ENCODE measurements at places on chromosomes 3 and 15.

DNA sequence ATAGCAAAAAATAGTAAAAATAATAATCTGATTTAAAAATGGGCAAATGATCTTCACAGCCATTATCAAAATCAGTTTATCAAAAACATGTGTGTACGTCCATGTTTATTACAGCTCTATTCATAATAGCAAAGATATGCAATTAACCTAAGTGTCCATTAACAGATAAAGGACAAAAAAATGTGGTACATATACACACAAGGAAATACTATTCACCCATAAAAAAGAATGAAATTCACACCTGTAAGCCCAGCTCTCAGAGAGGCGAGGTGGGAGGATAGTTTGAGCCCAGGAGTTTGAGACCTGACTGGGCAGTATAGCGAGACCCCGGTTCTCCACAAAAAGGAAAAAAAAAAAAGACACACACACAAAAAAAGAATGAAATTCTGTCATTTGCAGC, 82.6 kb upstream of the PPIB start:
- DNase-seq, result no peak

- no peak for DNase-seq
These were observed 366.7 kb downstream of the MAGI1 start for GRCh38 chr3:65672061-65672460.

DNA sequence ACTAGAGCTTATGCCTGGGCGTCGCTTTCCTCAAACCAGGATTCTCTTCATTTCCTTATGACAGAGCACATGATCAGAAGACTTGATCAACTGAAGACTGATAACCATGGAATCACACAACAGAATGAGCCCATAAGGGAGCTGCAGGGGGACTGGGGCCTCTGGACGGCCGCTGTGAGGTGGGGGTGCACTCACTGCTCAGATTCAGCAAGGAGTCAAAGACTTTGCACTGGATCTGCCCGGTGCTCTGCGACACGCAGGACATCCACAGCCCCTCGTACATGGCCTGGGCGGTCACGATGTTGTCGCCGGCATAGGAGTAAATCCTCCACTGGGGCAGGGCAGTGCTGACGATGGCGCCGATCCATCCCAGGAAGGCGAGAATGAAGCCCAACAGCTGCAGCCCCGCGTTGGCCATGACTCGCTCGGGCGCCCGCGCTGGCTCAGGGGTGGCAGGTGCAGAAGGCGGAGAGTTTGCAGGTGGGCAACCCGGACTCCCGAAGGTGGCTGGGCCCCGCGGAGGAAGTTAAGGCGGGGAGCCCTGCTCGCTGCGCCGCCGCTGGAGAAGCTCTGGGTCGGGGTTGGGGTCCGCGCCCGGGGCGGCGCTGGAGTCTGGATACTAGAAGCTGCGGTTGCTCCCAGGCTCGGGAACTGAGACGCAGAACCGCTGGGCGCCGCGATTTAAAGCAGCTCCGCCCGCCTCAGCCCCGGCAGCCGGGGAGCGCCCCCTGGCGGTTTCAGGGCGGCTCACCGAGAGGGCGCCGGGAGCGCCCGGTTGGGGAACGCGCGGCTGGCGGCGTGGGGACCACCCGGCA, at the start of gene CLDN1:
Gene CLDN1 (minus strand): TSS at position 658 of the 815 bp plus-strand sequence. CDS start 240 bp downstream, at position 418.
- DNase-seq, result peak; percentile 88

DNA sequence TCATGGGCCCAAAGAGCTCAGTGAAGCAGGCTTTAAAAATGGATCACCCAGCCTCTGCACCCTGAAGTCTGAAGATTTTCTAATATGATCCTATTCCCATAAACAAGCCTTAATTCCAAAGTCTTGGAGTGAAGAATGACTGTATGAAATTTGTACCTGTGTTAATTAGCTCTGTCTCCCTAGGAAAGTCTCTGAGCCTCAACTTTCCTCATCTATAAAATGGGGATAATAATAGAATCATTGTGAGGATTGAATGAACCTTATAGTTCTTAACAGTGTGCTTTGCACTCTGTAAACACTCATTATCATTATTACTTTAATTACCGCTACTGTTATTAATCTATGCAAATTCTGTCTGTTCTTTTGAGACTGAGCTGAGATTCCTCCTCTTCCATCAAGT, 61.9 kb downstream of the CDAN1 start:
- no peak for DNase-seq

DNA sequence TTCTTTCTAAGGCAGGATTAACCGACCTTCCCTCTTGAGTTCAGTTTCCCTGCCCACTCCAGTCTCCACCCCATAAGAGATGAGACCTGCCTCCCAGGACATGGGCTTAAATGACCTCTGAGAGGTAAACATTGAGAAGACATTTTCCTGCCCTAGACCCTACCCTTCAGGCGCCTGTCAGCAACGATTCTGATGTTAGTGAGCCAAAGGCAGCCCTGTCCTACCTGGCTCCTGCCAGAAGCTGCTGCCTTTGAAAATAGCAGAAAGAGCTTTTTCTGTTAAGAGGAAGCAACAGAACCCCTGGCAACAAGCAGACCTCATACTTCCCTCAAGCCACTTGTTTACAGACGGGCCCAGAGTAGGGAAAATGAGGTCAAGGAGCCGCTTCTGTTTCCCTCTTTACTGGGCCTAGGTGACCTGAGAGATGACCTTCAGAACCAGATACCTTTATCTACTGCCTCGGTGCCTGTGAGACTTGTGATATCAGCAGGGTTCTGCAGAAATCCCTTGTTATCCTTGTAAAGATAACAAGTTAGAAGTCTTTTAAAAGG, 52.0 kb downstream of the CD200R1L start:
- no peak for DNase-seq

DNA sequence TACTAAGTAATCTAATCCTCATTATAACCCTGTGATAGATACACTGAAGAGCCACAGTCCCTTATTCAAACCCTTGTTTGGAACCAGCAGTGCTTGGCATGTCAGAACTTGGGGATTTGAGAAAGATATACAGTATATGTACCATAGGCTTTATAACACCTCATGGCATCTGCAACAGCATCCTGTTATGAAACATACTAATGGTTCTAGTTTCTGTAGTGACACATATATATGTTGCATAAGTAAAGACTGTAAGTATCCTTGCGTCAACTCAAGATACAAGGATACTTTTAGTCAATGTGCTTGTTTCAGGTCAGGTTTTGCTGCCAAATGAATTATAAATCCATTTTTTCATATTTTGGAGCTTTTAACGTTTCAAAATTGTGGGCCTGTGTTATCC, 58.5 kb downstream of the CCNL1 start:
- no peak for DNase-seq

DNA sequence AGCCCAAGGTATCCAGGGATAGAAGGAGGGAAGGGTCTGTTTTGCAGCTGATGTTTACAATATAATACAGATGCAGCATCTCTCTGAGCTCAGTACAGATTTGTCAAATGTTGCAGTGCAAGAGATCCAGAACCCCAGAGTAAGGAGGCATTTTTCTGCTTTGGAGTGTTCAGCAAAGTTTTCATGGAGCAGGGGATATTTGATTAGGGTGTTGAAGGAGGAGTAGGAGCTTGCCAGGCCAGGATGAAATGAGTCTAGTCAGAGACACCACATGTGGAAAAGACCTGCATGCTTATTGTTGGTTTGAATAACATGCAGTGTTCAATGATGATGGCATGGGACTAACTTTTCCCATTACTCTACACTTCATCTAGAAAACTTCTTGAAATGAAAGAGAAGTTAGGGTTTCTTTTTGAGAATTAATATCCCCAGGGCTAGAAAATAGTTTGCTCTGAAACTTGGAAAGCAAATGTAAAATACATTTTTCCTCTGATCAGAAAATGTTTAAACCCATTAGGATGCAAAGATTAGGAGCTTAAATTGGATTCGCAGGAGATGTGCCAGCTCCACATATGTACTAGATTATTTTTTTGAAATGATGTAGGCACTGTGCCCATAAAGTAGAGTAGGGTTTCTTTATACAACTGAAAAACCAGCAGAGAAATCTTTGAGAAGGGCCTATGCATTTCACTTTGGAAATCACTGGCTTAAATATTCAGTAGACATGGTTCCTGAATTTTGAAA, 243.8 kb downstream of the CACNA2D3 start:
- no peak for DNase-seq

- no peak for DNase-seq
These were observed 64.8 kb downstream of the OSTN start for GRCh38 chr3:191263850-191264249.

GRCh38 chr3:128549283-128550112, 56.5 kb upstream of the GATA2 start:
- DNase-seq, result no peak

DNA sequence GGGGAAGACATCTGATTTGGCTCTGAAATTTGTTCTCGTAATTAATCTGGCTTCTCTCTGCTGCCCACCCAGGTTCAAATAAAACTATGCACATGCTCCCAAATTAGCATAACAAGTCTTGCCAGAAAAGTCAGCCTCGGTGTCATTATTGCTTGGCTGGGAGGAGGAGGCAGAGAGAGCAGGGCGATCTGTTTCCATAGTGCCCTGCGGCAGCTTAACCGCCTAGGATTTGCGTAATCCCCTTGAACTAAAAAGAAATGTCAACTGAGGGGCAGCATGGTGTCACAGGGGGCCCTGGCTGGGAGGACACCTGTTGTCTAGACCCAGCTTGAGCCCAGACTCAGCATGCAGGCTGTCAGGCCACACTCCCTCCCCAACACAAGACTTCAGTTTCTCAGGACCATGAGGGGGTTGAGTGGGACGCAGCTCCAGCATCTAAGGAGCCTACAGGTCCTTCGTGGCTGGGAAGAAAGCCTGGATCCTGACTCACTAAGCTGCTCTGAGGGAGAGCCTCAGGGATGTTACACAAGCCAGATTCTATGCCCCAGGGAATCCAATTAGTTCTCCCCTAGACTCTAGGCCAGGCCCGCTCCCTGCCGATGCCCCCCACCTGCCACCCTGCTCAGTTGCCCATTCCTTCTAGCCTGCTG, 17.3 kb downstream of the MRPS11 start:
- DNase-seq, result no peak

- DNase-seq, result no peak
These were observed 12.1 kb downstream of the SACM1L start for GRCh38 chr3:45701172-45701867.

- no peak for DNase-seq
These were observed 80.1 kb downstream of the EBLN2 start for GRCh38 chr3:73141525-73141924.

- no peak for DNase-seq
These were observed 92.8 kb downstream of the FRMD4B start for GRCh38 chr3:69292959-69293574.

DNA sequence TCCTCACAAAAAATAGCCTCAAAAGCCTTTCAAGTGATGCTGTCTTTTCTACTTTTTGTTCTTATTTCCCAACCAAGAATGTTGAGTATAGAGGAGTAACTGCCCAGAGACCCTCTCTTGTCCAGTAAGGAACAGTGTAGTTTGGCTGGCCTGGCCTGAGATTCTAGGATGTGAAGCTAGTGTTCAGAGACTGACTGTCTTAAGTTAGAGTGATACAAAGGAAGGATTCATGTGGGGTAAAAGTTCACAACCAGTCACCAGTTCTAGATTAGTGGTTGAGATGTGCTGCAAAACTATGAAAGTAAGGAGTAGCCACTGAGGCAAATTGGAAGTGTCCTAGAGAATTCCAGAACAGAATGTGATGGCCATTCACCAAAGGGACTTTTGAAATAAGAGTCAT, 49.1 kb downstream of the RSRC1 start:
- DNase-seq, result no peak

- no peak for DNase-seq
These were observed 60.4 kb downstream of the CRYGS start for GRCh38 chr3:186483611-186484340.

- no peak for DNase-seq
These were observed 135.8 kb downstream of the THSD4 start for GRCh38 chr15:71250936-71251583.

- no peak for DNase-seq
These were observed 192.1 kb downstream of the PDZRN3 start for GRCh38 chr3:73432706-73433032.

- no peak for DNase-seq
These were observed 217.0 kb downstream of the P3H2 start for GRCh38 chr3:189903562-189904250.

GRCh38 chr3:19457449-19457848, 309.1 kb downstream of the KCNH8 start:
- DNase-seq, result no peak

GRCh38 chr3:139353920-139354556, 10.2 kb downstream of the MRPS22 start:
- no peak for DNase-seq

GRCh38 chr3:55427739-55428138, 59.4 kb downstream of the WNT5A start:
- no peak for DNase-seq

DNA sequence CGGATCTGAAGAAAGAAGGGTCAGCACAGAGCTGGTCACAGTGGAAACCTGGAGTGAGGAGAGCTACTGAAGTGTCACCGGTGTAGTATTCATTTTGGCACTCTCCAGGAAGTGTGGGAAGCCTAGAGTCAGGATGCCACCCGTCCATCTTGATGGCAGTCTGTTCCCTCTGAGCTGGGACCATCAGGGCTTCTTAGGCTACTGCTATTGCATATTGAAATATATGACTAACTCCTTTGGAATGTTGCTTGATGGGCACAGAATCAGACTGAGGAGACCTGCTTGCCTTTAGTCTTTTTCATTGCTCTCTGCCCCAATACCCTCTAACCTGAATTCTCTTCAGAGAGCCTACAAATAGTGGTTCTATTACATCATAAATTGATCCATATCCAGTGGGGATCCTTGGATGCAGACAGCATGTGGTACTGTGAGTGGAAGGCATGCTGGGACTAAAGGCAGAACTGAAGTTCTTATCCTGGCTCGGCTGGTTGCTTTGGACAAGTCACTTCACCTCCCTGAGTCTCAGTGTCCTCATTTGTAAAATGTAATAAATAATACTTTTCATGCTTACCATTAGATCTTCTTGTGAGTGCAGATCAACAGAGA, 143.5 kb downstream of the PDE8A start:
- DNase-seq, result no peak

GRCh38 chr3:5054098-5054497, 68.0 kb upstream of the ARL8B start:
- DNase-seq, result peak; percentile 58

DNA sequence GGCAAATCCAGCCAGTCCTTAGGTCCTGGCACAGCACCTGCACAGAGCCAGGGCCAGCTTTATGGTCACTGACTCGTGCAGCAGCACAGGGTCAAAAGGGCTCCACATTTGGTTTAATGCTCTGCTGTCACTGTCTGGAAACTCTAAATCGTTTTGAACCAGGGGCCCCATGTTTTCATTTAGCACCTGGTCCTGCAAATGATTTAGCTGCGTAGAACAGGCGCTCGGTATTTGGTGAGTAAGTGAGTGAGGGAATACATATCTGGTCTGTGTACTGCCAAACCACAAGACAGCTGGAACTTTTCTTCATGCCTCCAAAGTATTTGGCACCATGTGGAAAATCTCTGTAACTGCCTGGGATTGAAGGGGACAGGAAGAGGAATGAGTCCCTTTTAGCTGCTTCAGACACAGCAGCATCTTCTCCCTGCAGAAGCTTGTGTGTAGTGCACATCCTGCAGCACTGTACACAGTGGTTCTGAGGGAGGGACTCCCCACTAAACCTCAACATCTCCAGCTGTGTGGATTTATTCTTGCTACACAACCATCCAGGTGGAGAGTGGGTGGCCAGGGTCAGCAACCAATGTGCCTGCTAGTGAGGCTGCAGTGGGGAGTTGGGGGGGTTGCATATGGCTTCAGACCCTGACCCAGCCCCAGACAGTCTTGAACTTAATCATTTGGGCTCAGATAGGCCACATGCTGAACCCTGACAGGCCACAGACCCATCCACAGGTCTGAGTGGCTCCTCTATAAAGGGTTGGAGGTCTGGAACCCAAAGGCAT, 1.1 kb downstream of the SH2D7 start:
- DNase-seq, result peak; percentile 74
